Frontal cortex (tissue), 4 donors: ENCODE measurements at places on chromosomes 13 and 19.

GRCh38 chr13:43688227-43688907, 98.4 kb downstream of the ENOX1 start:
- DNase-seq: no peak

- DNase-seq: no peak
These were observed 29.5 kb downstream of the FPR3 start for GRCh38 chr19:51824281-51825005.

- DNase-seq: no peak
These were observed 584.5 kb upstream of the SGCG start for GRCh38 chr13:22596171-22596863.

- no peak for DNase-seq
These were observed 19.0 kb downstream of the OLFM2 start for GRCh38 chr19:9917321-9917720.

DNA sequence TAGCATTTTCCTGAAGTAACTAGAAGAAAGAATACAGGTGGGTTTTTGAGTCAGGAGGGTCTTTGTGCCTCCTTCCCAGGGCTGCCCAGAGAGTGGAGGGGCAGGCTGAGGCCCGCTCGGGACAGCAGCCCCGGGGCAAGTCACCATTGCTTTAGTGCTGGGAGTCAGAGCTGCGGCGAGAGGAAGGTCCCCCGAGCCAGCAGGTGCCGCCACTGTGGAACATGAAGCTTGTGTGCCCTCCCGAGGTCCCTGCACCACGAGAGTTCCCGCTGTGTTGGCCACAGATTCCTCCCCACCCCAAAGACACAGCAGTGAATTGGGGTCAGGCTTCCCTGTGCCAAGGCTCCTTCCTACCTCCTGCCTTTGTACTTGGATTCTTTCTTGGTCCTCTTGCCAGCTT, 50.9 kb upstream of the TEX29 start:
- no peak for DNase-seq

DNA sequence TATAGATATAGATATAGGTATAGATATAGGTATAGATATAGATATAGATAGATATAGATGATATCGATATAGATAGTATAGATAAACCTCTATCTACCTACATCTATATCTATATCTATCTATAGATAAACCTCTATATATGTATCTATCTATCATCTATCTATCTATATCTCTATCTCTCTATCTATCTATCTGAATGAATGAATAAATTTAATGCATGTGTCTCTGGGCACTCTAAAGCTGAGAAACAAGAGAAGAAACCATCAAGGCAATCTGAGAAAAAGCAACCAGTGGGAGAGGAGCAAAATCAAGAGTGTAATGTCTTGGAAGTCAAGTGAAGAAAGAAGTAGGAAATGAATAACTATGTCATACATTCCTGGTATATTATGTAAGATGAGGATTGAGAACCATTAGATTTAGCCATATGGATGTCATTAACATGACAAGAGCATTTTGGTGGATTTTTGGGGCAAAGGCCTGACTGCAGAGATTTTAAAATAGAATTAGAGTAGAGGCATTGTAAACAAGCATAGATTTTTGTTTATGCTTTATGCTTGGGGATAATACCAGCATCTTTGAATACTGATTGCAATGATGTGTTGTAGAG, 1262.7 kb upstream of the MIR17HG start:
- no peak for DNase-seq

DNA sequence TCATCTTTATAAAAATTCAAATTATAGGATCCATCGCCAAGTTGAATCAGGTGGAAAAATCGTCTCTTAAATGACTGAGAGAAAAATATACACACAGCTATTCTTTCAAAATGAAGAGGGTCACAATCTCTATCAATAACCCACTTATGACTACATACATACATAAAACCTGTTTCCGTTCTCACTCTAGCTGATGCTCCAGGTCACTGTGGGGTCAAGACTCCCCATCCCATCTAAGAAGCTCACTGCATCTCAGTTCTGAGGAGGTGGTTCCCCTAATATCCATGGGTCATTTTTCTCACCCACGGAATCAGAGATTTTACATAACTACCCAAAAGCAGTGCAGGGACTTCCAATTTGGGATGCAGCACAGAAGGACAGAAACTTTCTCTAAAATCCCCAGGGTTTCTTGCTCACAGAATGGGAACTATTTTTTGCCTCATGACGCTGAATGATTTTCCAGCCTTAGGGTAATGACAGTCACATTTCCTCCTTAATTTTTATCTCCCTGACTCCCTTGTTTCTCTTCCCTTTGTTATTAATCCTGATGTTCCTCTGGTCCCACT, 56.8 kb downstream of the DOCK9 start:
- no peak for DNase-seq

DNA sequence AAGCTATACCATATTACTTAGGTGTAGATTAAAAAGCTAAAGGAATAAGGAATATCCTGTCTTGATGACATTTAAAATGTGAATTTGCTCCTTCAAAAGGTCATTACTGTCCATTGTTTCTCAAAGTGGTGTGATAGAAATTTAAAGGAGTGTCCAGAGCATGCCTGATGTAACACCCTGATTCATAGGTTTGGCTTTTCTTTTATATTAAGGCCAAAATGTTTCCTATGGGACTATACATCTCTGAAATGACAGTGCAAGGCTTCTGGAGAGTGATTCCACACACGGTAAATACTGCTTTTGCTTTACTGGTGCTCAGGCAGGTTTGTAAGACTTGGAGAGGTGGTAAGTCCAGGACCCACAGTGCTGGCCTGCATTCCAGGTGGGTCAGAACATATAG, 289.9 kb downstream of the RFC3 start:
- DNase-seq: no peak

DNA sequence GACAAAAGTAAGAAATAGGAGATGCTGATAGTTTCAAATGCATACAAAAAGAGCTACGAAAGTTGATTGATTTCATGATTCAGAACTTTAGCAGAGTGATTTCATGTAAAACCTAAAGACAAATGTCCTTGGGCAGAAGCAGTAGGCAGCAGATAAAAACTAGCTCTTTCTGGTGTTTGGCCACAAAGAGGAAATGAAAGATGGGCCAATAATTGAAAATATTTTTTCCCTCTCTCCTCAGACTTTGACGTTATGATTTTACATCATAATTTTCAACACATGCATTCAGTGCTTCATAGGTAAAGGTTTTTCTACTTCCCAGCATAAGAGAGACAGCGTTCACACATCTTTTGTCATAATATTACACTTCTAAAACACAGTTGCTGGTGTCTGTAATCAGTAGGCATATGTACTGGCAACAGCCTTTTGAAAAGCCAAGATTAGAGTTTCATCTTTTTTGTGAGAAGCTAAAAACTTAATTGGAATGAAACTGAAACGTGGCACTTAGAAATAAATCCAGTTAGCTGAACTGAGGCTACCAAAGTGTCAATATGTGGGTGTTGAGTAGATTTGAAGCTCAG, 9.3 kb downstream of the SCEL start:
- DNase-seq: no peak

- no peak for DNase-seq
These were observed 583.9 kb upstream of the SLITRK6 start for GRCh38 chr13:86383151-86383550.

GRCh38 chr13:101618440-101619187, 166.1 kb downstream of the ITGBL1 start:
- DNase-seq: no peak

GRCh38 chr13:100493418-100493817, 95.2 kb downstream of the GGACT start:
- no peak for DNase-seq

GRCh38 chr19:42762789-42763188, 2.7 kb downstream of the PSG8 start:
- no peak for DNase-seq

DNA sequence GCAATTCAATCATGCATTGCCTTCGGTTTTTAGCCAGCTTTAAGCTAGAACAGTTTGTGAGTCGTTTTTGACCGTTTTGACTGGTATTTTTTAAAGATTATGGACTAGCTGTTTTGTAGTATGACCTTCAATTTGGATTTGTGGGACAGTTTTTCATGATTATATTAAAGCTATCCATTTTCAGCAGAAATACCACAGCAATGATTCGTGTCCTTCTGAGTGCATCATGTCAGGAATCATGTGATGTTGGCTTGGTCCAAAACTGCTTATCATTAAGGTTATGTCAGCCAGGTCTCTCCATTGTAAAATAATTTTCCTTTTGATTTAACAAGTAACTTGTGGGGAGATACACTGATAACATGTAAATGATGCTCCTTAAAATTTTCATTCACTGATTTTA, 229.0 kb downstream of the POSTN start:
- no peak for DNase-seq
